Kidney capillary endothelial cell (primary cell): ENCODE measurements at places on chromosomes 7 and 10.

DNA sequence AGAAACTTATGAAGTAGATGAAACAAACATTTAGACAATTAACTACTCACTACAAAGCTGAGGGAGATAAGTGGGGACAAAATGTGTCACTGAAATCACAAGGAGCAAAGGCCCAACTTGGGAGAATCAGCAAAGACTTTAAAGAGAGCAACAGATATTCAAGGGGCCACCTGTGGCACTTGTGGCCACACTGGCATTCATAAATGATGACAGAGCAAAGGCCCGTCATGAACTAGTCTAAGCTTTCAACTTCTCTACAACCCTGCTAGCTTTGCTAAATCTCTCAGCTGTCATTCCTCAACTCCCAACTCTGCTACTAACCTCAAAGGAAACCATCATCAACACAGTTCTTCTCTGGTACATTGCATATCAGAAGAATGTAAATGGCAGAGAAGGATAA lies 178.4 kb downstream of the CPEB3 start:
- DNase-seq: no peak

DNA sequence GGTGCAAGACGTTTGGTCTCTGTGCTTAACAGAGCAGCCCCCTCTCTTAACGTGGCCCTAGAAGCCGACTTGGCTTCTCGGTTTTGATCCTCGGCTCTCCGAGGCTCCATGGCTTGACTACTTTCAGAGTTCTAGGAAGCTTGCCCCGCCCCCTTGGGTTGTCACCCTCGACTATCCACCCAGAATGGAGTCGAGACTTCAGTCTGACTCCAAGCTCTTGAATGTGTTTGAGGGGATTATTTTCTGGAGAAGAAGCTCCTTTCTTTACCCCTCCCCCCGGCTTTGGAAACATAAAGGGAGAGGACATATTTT lies 448 bp downstream of the SEC24C start:
- peak; percentile 47 for DNase-seq

- no peak for DNase-seq
Measured at GRCh38 chr7:44284216-44284615, 41.2 kb downstream of the CAMK2B start.

DNA sequence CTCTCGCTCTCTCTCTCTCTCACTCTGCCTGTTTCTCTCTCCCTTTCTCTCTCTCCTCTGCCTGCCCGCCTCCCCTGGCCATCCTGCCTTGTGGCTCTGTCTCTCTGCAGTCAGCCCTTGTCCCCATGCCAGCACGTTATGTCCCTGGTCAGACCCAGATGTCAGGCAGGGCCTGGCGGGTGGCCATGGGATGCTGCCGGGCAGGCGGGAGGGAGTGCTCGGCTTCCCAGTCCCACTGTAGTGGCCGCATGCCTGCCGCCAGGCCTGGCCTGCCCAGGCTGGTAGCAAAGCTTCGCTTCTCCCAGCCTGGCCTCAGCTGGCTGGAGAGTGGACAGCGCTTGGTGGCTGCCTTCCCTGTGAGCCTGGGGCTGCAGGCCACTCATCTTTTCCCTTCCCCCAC lies 121.5 kb upstream of the ZNF716 start:
- DNase-seq: no peak
